ENCODE measurements at places on chromosomes 7 and 10. TPM values are rescaled to one million over a fixed set of nuclear protein-coding genes. Genes with fewer than 3 reads are reported as not detected.

ZNF425 gene
- 0.35 TPM for total RNA-seq

CCDC186 gene
- total RNA-seq = 60.1 TPM

CALML5 gene
- not detected for total RNA-seq

FAM25A gene
- not detected for total RNA-seq

SLC18A2 gene
- total RNA-seq = 0.25 TPM

HOXA9 gene
- total RNA-seq = 1.1 TPM

IFIT2 gene
- 10.0 TPM for total RNA-seq

HERC4 gene
- 69.2 TPM for total RNA-seq

DNAH11 gene
- total RNA-seq = not detected

ACTA2 gene
- total RNA-seq = 26.2 TPM

DNA sequence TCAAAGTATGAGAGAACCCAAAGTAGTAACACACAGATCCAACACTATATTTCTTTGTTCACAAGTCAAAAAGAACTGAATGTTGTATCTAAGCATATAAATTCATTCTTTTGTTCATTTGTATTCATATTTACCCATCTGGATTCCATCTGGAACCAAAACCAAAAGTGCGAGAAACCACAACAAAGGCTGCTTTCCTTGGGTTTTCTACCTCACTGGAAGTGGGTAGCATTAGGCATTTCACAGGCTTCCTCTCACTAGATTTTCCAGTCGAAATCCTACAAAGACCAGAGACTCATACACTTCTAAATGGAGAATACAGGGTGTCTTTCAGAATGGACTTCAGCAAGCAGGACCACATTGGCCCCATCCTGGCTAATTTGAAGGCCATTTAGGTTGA is 109.8 kb upstream of the WNT16 start:
- no peaks in the 10 kb centered on the region for H3K27me3 ChIP-seq
- H3K4me1 ChIP-seq = no peaks in the 10 kb centered on the region
- no peak overlapping the region for H3K4me3 ChIP-seq
- DNase-seq = no peak
- no peaks in the 10 kb centered on the region for H3K36me3 ChIP-seq

DNA sequence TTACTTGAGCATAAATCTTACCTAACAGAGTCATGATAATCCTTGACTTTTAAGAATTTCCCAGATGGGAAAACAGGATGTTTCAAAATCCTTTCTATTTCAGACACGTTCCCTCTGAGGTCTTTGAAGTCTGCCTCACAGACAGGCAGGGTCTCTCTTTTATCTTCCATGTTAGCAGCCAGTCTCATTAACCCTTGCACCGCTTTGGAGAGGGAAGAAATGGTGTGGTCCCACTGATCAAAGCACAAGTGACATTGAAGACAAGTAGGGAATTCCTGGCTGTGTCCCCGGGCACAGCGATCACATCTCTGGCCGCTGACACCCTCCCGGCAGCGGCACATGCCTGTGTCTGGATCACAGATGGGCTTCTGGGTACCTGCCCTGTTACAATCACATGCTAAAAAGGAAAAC is 52.7 kb upstream of the LAMB1 start:
- H3K4me1 ChIP-seq = no peaks in the 10 kb centered on the region
- no peaks in the 10 kb centered on the region for H3K27me3 ChIP-seq

DNA sequence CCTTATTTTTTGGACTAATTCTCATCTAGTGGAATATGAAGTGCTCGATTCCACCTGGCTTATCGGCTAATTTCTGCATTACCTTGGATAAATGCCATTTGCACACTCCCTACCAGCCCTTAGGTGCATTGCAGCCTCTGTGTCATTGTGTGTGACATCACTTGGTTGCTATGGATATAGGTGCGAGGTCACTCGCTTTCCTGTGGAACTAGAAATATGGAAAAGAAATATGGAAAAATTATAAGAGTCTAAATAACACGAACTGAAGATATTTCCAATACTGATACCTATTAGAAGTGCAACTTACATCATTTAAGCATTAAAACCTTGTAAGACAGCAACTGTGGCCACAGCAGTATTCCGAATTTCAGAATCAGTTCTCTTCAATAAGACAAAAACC is 2.0 kb downstream of the YWHAG start:
- peaks cover 9% of the 10 kb centered on the region for H3K36me3 ChIP-seq
- no peaks in the 10 kb centered on the region for H3K27me3 ChIP-seq
- peak overlapping the region; percentile 94 for H3K4me3 ChIP-seq
- H3K4me1 ChIP-seq = peaks cover 36% of the 10 kb centered on the region

GRCh38 chr7:132002343-132002968 is 446.0 kb upstream of the PODXL start:
- H3K36me3 ChIP-seq = no peaks in the 10 kb centered on the region
- no peak overlapping the region for H3K4me3 ChIP-seq
- no peak overlapping the region for H3K27ac ChIP-seq
- no peaks in the 10 kb centered on the region for H3K4me1 ChIP-seq
- no peaks in the 10 kb centered on the region for H3K27me3 ChIP-seq
- no peak for DNase-seq

DNA sequence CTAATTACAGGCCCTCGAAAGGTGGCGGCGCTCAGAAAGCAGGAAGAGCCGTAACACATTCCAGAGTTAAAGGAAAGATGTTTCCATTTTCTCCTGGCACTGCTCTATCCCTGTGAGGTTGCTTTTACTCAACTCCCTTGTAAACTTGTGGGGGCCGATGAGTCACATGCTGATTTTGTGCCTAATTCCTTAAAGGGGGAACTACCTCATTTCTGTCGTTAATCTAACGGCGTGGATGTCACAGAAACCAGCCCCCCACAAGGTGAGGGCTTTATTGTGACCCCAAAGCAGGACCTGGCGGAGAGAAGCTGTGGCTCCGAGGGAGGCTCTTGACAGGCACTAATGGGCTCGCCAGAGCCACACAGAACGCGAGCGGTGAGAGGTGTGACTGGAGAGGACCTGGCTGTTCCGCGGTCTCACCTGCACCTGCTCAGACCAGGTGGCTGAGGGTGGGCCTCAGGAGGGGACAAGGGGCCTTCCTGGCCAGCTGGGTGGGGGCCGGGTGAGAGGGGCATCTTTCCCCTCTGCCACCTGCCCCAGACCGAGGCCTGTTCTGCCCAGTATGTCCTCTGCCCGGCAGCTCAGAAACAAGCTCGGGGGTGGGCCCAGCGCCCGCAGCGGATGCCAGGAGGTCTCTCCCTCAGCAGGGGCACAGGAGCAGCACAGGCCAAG is 50.9 kb downstream of the CALML3 start:
- no peak overlapping the region for H3K27ac ChIP-seq
- DNase-seq = no peak
- H3K4me1 ChIP-seq = no peaks in the 10 kb centered on the region
- H3K36me3 ChIP-seq = no peaks in the 10 kb centered on the region

- no peaks in the 10 kb centered on the region for H3K4me1 ChIP-seq
- no peak overlapping the region for H3K27ac ChIP-seq
- DNase-seq = no peak
- no peak overlapping the region for H3K4me3 ChIP-seq
These were observed 70.6 kb downstream of the PTPRE start for GRCh38 chr10:127977357-127978009.

GRCh38 chr10:33459602-33460001 is 125.1 kb upstream of the NRP1 start:
- H3K36me3 ChIP-seq = no peaks in the 10 kb centered on the region
- H3K27me3 ChIP-seq = no peaks in the 10 kb centered on the region
- H3K4me1 ChIP-seq = no peaks in the 10 kb centered on the region
- no peak overlapping the region for H3K27ac ChIP-seq

- H3K4me3 ChIP-seq = no peak overlapping the region
- no peaks in the 10 kb centered on the region for H3K36me3 ChIP-seq
- DNase-seq = no peak
- H3K27me3 ChIP-seq = no peaks in the 10 kb centered on the region
- no peak overlapping the region for H3K27ac ChIP-seq
These were observed 179.0 kb downstream of the DIP2C start for GRCh38 chr10:510415-510881.

DNA sequence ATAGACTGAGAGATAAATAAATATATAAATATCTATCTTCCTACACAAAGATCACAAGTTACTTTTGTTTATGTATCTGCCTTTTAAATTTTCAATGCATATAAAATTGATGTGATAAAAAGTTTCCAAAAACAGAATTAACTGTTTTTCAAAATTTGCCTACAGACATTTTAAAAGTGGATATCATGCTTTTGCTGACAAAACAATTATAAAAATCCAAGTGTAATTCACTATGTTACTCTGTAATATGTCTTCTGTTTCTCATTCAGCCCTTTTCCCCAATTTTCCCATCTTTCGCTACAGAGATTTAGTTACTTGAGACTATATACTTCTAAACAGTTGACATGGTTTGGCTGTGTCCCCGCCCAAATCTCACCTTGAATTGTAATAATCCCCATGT is 37.7 kb downstream of the SLC25A13 start:
- H3K4me1 ChIP-seq = peaks cover 14% of the 10 kb centered on the region
- H3K36me3 ChIP-seq = no peaks in the 10 kb centered on the region
- peak overlapping the region; percentile 74 for H3K27ac ChIP-seq
- H3K27me3 ChIP-seq = no peaks in the 10 kb centered on the region
- no peak overlapping the region for H3K4me3 ChIP-seq

DNA sequence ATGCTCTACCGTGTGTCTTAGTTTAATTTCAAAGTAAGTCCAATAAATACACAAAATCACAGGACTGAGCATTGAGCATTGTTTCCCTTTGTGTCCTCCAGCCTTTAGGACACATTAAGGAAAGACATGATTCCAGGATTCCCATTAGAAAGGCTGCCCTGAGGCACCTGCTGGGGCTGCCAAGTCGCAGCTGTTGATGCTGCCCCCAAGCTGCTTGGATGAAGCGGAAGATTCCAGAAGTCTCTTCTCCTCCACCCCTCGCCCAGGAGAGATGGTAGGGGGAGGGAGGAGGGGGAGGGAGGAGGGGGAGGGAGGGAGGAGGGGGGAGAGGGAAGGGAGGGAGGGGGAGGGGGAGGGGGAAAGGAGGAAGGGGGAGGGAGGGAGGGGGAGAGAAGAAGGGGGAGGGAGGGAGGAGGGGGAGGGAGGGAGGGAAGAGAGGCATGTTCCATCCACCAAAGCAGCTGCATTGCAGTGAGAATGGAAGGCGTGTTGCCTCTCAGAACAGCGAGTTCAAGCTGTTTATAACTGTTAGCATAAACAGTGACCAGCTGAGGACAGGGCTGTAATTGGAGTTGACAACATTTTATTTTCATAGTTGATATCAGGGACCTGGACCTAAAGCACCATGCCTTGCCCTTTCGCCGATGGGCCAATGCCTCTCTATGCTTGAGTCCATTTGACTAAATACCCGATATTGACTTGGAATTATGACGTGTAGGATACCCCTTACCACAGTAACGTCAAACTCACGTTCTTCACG is 67.3 kb downstream of the DIP2C start:
- H3K4me3 ChIP-seq = no peak overlapping the region
- no peaks in the 10 kb centered on the region for H3K4me1 ChIP-seq
- DNase-seq = no peak

Data from CD4-positive, CD25-positive, alpha-beta regulatory T cell (primary cell).